ENCODE measurements at places on chromosomes 3 and 15.

GRCh38 chr3:168030577-168030976 lies 65.1 kb downstream of the GOLIM4 start:
- no peak for DNase-seq

- DNase-seq: no peak
Measured at GRCh38 chr3:29668728-29669127, 387.9 kb downstream of the RBMS3 start.

GRCh38 chr3:123789760-123790159 lies 94.4 kb downstream of the MYLK start:
- DNase-seq: peak; percentile 97

GRCh38 chr3:168197162-168197561 lies 101.4 kb upstream of the GOLIM4 start:
- no peak for DNase-seq

DNA sequence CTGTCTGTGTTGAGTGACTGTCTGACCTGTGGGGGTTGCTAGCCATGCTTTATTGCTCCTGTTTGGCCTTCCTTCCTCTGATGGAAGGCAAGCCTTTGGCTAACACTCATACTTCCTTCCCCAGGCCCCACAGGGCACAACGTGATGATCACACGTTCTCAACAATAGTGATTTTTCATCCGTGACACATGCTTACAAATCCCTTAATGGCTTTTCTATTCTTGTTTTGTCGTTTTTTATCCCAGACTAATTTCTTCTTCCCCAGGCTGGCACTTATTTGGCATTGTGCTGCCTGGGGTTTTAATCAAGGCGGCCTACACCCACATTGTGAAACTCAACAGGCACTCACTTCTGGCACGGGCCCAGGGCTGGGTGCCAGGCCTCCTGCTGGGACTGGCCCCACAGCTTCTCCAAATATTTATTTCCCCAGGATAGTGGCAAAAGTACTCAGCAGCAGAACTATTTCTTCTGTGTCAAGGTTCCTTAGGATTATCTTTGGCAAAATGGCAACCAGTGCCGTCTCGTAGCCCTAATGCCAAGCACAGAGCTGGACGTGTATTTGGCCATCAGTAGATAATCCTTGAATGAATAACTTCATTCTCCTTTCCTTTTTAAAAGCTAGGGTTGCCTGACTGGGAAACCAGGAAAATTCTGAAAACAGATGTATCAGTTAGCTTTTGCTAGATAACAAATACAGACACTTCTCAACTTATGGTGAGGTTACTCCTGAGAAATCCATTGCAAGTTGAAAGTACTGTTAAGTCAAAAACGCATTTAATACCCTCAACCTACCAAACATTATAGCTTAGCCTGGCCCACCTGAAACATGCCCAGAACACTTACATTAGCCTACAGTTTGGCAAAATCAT lies 30.6 kb downstream of the CMTM7 start:
- peak; percentile 83 for DNase-seq

DNA sequence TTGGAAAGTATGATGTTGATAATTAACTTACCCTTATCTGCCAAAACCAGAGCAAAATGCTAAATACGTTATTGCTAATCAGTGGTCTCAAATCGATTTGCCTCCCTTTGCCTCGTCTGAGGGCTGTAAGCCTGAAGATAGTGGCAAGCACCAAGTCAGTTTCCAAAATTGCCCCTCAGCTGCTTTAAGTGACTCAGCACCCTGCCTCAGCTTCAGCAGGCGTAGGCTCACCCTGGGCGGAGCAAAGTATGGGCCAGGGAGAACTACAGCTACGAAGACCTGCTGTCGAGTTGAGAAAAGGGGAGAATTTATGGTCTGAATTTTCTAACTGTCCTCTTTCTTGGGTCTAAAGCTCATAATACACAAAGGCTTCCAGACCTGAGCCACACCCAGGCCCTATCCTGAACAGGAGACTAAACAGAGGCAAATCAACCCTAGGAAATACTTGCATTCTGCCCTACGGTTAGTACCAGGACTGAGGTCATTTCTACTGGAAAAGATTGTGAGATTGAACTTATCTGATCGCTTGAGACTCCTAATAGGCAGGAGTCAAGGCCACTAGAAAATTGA lies 59.7 kb downstream of the DCUN1D1 start:
- no peak for DNase-seq

DNA sequence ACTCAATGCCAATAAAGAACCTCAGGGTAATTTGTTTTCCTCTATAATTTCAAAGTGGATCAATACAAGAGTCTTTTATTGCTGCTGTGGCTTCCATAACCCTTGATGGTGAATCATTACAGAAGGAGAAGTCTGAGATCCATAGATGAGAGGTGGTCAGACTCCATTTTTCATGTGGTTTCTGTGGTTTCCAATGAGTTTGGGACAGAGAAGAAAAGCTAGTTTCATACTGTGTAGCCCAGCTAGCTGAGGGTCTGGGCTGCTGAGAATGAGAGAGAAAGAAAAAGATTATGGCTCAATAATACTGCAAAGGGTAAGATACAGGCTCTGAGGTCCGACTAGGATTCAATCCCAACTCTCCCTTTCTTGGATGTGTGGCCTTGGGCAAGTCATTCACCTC lies 180.6 kb upstream of the LRRN1 start:
- no peak for DNase-seq

GRCh38 chr15:31481142-31481541 lies 154.5 kb downstream of the KLF13 start:
- no peak for DNase-seq

DNA sequence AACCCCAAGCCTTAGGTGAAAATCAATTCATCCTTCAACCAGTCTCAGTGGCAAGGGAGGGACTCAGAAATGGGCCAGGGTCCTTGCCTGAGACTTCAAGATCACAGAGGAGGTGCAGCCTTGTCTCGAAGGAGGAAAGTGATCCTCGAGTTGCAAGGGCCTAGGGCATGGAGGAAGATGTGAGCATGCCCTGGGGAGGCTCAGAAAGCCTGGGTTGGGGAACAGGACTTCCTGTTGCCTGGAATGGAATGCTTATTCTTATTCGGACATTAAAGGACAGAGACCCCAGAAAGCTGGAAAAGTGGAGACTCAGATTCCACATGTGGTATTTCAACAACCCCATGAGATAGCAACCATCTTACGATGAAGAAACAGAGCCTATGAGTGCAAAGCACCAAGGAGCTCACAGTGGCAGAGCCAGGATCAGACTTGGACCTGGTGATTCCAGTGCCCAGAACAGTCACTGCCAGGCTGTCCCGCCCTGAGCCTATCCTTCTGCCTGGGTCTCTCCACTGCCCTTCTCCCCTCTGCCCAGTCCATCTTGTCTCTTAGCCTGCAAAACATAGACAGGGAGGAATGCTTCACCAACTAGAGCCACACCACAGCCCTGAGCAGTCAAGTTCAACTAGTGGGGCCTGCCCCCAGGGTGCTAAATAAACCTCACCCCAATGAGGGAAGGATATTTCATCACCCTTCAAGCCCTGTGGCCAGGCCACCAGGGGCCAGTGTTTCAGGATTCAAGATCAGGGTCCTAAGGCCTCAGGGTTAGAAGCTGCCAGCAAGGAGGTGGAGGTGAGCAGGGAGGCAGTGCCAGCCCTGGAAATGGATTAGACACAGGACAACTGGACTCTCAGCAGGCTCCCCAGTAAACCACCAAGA lies 21.9 kb downstream of the DAPK2 start:
- no peak for DNase-seq

- DNase-seq: peak; percentile 73
Measured at GRCh38 chr3:184688251-184688881, 23.5 kb downstream of the MAGEF1 start.

GRCh38 chr3:78809966-78810365 lies 957.8 kb downstream of the ROBO1 start:
- DNase-seq: no peak

- DNase-seq: no peak
Measured at GRCh38 chr15:91356083-91356482, 256.0 kb downstream of the SV2B start.

GRCh38 chr3:123634149-123635051 lies 49.5 kb upstream of the HACD2 start:
- DNase-seq: peak; percentile 19

DNA sequence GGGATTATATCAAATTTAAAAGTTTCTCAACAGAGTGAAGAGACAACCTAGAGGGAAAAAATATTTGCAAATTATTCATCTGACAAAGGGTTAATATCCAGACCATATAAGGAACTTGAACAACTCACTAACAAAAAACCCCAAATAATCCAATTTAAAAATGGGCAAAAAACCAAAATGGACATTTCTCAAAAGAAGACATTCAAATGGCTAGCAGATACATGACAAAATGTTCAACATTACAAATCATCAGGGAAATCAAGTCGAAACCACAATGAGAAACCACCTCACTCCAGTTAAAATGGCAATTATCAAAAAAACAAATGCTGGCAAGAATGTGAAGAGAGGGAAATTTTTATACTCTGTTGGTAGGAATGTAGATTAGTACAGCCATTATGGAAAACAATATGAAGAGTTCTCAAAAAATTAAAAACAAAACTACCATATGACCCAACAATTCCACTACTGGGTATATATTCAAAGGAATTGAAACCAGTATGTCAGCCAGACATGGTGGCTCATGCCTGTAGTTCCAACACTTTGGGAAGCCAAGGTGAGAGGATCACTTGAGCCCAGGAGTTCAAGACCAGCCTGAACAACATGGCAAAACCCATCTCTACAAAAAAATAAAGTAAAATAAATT lies 88.5 kb downstream of the CSNK1G1 start:
- no peak for DNase-seq

DNA sequence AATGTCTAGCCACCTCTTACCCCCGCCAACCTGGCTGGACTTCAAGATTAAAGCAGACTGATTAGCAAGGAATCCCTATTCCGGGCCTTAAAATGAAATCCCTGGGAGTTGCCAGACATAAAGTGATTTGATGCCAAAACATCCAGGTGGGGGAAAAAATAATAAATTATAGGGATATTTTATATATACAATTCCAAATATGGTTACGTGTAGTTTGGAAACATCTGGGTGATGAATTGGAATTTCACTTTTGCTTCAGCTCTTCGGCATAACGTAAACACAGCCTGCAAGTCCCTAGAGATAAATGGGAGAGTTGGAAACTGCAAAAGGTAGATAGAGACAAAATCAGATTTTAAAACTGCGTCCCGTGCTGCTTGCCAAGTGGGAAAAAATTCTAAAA lies 545.5 kb upstream of the MDFIC2 start:
- DNase-seq: no peak

DNA sequence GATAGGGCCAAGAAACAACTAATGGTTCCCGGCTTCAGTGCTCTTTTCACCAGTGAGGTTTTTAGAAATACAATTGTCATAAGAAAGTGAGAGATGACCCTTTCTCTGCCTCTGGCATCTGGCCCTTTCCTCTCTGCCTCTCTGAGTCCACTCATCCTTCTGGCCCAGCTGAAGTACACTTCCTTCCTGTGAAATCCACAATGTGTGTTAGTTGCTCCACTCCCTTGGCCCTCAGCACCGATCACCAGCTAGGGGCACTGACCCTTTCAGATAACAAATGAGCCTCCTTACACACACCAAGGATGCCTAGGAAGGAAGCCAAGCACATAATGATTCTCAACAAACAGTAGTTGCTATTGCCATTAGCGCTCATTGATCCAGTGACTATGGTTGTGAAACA lies 2.9 kb upstream of the CAV3 start:
- DNase-seq: no peak

GRCh38 chr3:2156244-2156847 lies 57.7 kb downstream of the CNTN4 start:
- DNase-seq: no peak

- no peak for DNase-seq
Measured at GRCh38 chr3:52392216-52392930, 52.5 kb downstream of the SEMA3G start.

GRCh38 chr3:5188419-5189221 lies 1.1 kb downstream of the EDEM1 start:
- peak; percentile 49 for DNase-seq

DNA sequence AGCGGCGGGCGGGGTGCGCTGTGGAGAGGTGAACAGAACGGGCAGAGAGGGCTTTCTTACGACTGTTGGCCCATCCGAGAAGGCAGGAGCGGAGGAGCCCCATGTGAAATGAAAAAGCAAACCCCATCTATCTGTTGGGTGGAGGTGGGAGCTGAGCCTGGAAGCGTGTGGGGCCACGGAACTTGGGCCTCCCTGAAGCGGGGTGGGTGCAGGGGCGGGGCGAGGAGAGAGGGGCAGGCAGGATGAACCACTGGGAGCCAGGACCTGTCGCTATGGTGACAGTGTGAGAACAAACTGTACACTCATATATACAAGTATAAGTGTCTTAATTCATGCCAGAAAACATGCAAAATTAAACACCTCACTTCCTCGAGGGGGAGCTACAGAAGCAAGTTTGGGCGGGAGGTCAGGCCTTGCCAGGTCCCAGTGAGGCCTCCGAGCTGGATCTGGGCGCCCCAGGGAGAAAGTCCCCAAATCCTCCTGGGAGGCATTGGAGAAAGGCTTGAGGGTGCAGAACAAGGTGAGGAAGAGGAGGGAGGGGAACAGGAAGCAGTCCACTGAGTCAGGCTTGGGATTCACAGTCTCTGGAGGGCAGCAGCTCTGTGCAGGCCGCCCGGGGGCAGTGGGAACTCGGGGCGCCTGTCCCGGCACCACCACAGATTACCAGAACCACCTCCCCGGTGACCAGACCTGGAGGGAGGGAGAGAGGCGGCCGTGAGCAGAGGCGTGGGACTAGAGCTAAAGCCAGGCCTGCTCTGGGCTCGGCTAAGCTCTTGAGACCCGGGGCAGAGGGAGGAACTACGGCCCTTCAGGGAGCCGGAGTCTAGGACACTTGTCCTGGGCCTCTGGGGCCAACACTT lies 34.8 kb downstream of the RBPMS2 start:
- peak; percentile 67 for DNase-seq

DNA sequence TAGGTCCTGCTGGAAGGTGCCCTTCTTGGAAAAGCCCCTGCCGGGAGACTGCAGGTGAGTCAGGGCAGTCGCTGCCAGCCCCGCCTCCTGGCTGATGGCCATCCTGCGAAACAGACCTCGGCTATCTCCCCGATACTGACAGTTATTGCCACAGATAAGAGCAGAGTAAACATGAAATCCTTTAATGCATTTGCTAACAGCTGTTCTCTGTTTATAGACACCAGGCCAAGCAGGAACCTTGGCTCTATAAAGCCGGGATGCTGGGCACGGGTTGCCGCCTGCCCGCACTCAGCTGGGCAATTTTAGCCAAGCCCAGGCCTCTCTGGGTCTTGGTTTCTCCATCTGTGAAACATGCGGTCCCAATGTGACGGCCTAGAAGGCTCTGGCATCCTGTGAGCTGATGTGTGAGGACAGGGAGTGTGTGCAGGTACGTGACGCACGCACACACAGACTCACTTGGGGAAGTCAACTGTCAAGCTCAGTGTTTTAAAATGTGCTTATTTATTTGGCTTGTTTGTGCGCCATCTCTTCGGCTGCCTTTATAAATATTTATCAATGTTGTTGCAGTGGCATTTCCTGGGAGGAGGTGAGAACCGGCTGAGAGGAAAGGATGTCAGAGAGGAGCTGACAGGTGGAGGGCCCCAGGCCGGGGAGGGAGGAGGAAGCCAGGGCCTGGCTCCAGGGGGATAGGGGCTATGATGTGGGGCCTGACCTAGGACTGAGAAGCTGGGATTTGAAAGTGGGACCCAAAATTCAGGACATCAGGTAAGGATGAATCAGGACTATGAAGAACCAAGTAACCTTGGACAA lies 50.8 kb upstream of the PRR23E start:
- no peak for DNase-seq

Measured in ELR (cell line).